Stimulated activated CD8-positive, alpha-beta memory T cell treated with anti-CD3 and anti-CD28 coated beads, Interleukin-7, amount 100 ng/mL, for 24 hours (primary cell): ENCODE measurements at places on chromosomes 5 and 9.

DNA sequence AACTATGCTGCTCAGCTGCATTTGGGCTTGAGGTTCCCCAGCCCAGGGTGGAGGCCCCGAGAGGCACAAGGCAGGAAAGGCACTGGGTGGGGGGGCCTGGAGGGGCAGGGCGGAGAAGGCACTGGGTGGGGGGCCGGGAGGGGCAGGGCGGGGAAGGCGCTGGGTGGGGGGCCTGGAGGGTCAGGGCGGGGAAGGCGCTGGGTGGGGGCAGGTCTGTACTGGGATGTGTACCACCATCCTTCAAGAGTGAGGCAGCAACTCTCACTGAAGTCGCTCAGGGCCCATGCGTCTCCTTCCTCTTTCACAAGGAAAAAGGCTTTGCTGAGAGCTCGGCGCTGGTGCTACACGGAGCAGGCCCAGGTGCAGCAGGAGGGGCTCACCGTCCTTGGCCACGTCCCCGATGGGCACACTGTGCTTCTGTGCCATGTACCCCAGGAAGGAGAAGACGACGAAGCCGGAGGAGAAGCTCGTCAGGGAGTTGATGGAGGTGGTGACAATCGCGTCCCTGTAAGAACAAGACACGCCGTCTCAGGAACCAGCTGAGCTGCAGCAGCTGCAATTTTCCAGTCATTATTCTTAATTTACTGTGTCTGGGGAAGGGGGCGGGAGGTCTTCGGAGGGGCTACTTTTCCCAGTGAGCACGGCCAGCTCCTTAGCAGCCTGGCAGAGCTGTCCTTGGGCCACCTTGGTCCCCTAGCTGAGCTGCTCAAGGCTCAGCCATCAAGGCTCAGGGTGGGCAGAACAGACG is 30.8 kb downstream of the SLC6A3 start:
- no peak for DNase-seq

GRCh38 chr5:156589946-156590216 is 260.2 kb upstream of the PPP1R2B start:
- no peak for DNase-seq

DNA sequence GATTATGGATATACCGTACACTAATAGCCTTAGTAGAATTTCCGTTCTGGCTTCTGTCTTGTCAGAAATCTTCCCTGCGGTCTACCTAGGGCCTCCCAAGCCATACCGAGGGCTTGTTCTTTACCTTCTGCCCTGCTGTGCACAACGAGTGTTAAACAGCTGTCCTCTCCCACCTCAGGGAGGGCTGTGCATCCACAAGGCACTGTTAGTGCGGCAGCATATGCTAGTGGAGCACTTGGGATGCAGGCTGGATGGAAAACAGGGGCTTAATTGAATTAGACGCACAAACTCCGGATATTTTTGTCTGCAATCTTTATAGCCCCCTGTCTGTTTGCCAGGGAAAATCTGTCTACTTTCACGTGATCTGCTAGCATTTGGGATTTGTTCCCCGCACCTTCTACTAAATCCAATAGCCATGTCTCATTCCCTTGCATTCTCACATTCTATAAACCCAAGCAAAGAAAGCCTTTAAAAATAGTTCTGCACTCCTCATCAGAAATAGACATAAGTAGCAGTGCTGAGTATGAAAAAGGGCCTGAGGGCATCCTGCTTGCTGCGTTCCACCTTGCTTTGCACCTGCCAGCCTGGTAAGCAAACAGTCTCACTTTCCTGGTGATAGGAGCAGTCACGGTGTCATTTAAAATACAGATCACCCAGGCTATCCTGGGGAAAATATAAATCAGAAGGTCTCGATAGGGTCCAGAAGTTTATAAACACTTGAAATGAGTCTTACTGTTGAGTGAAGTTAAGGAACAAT is 382.6 kb downstream of the RASEF start:
- DNase-seq, result no peak

GRCh38 chr5:140671472-140672125 is 1.8 kb downstream of the DND1 start:
- no peak for DNase-seq

DNA sequence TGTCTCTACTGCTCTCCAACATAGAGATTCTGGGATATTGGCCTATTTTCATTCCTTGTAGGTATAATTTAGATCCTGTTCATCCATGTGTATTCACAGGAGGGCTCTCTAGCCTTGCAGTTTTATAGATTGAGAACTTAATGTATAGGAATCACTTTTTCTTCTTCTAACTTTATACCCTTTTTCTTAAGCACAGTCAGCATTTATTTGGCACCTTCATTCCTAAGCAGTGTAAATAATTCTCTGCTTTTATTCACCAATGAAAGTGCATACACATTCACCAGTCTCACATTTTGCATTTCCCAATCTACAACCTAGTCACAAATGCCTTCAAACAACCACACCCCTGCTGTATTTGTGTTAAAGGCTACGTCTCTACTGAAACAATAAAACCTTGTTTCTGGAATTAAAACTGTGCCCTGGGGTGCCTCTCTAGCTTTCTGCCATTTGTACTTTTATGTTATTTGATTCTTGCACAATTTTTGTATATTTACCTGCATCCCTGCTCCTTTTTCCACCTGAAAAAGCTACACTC is 49.3 kb downstream of the NREP start:
- no peak for DNase-seq

- no peak for DNase-seq
Measured at GRCh38 chr5:173735691-173736090, 119.2 kb upstream of the BOD1 start.

DNA sequence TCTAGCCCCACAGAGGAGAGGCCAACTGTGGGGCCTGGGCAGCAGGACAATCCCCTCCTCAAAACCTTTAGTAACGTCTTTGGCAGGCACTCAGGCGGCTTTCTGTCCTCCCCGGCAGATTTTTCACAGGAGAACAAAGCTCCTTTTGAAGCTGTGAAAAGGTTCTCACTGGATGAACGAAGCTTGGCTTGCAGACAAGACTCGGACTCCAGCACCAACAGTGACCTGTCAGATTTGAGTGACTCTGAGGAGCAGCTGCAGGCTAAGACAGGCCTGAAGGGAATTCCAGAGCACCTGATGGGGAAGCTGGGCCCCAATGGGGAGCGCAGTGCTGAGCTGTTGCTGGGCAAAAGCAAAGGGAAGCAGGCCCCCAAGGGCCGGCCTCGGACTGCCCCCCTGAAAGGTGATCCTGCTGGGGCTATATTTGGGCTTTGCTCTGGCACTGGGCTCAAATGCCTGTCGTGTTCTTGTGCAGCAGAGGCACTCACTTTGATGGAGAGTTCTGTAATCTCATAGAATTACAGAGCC is 39.4 kb downstream of the KDM3B start:
- DNase-seq, result no peak

DNA sequence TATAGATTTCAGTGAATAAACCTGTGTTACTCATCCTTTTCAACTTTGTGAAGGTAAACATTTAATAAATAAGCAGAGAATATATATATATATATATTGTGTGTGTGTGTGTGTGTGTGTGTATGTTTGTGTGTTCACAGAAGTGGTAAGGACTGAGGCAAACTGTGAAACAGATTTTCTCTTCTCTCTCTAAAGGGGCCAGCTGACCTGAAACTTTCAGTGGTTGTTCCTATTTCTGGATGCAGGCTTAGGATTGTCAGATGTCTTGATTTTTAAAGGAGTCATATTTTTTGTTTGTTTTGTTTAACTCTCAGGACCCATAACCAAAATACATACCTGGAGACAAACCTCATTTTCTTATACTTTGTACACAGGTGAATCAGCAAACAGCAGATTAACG is 714.9 kb upstream of the MEF2C start:
- no peak for DNase-seq

DNA sequence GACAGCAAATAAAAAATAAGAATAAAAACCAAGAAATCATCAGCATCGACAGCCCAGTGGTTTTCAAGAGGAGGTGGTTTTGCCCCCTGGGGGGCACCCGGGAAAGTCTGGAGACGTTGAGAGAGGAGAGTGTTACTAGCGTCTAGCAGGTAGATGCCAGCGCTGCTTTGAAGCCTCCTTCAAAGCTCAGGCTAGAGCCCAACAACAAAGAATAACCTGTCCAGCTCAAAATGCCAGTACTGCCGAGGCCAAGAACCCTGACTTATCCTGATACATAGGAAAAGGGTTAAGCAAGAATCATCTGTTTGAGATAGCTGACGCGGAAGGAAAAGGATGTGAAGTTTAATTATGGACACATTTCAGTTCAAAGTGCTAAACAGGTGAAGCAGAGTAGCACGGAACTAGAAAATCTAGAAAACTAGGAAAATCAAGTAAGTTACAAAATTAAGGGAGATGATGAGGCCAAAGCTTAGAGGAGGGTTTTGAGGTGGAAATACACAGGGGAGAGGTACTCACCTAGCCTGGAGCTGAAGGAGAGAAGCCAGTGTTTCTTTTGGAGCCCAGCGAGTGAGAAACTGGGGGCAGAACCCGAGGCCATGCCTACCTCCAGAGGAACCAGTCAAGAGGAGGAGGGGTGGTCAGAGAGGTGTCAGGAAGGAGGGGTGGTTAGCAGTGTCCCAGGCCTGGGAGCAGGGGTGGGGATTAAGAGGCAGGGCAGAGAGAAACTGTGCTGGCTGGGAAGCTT is 121.0 kb upstream of the RETREG1 start:
- DNase-seq, result no peak

- no peak for DNase-seq
Measured at GRCh38 chr9:103789686-103790085, 304.4 kb upstream of the SMC2 start.

DNA sequence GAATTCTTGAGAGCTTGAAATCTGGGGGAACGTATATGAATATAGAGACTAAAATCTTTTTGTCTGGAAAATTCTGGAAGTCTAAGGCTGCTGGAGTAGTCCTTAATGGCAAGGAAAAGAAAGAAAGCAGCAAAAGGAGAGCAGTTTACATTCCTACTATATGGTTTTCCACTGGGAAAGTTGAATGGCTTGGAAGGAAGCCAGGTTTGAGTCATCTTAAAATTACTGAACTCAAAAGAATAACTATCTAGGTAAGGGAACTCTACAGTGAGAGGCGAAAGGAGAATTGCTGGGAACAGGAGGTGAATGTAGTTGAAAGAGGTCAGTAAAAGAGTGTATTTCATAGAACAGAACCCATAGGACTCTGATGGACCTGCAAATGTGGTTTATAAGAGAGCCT is 258.1 kb upstream of the EDIL3 start:
- no peak for DNase-seq

DNA sequence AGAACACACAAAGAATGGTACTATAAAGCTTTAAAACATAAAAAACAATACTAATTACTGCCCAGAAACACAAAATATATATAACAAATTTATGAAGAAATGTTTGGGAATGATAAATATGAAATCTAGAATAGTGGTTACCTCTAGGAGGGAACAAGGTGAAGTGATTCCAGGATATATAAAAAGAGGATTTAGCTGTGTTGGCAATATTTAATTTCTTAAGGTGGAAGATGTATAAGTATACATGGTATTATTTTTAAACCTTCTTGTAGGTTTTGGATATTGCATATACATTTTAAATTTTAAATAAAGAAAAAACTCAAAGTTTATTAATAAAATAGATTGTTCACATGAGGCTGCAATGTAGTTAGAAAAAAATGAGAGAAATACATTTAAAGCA is 112.7 kb upstream of the ZNF618 start:
- DNase-seq, result no peak

- no peak for DNase-seq
Measured at GRCh38 chr5:1111727-1112289, at the start of gene SLC12A7. SLC12A7 (minus strand) TSS chr5:1112063; CDS start chr5:1111991, 72 bp downstream.

DNA sequence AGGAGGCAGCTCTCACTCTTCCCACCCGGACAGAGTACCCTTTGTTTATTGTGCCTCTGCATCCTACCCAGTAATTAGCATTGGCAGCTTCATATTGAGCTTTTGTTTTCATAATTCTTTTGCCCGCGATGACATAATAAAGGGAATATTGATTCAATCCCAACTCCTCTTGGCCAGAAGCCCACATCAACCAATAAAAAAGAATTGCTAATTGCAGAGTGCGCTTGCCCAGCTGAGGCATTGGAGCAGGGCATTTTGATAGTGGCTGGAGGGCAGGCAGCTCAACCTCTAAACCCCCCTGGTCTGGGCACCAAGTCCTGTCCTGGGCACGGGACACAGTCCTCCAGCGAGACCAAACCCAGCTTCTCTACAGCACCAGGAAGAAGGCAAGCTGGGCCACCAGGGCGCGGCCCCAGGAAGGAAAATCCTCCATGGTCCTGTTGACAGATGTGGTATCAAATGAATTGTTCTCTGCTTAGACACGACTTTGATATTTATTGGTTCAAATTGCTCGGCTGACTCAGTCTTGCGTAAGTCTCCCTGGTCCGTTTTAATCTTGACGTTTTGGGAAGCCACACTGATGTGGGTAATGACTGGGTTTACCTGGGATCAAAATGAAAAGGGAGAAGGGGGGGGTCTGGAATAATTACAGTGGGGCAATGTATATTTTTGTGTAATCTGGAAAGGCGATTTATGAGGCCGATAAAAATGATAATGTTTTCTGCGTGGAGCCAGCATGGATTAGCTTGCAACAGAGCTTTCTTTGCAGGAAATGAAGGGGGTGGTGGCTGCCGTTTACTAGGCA is 220.7 kb upstream of the MSX2 start:
- DNase-seq, result no peak

GRCh38 chr9:100191264-100191663 is 92.2 kb downstream of the INVS start:
- DNase-seq, result no peak

GRCh38 chr5:113935453-113935852 is 422.0 kb downstream of the YTHDC2 start:
- no peak for DNase-seq

- no peak for DNase-seq
Measured at GRCh38 chr9:92048924-92049625, 66.1 kb downstream of the SPTLC1 start.

GRCh38 chr5:72556351-72557166 is 49.3 kb upstream of the ZNF366 start:
- DNase-seq, result peak; percentile 4

DNA sequence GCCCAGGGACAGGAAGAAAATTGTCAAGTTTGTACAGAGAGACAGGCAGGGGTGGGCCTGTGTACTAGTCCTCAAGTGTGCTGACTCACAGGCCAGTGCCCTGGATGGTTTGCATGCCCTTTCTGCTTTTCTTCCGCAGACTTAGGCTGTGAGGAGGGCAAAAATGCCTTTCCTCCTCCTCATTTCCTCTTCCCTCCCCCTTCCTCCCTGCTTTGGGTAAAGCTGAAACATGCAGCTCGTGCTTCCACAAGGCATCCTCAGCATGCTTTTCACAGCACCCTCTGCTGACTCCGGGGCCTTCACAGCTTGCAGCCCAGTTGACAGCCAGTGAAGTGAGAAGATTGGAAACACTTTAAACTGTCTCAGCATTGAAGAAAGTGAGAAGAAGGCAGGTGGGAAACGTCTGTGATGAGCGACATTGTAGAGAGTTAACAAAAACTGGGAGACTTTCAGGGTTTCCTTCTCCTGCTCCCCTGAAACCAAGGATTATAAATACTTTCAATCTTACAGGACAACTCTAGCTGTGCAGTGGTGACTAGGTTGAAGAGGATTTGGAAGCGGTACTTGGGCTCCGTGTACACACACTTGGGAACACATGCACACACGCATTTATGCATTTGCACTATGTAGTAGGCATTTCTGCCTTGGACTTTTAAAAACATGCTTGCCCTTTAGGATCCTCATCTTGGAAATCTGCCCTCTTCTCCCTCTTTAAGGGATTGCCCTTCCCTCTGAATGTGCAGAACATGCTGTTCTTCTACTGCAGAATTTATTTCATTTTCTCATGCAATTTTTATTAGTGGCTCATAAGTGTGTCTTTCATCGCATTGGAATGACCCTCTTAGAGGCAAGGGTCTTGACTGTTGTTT is 138.8 kb downstream of the GRIA1 start:
- DNase-seq, result no peak

GRCh38 chr5:25107853-25108252 is 463.1 kb upstream of the CDH10 start:
- DNase-seq, result no peak

GRCh38 chr9:38423973-38424843 is at the start of gene IGFBPL1:
IGFBPL1 (minus strand) TSS chr9:38424454; CDS start chr9:38424424, 30 bp downstream.
- no peak for DNase-seq
